NCI-H524 (cell line): ENCODE measurements at places on chromosomes 4 and X.

DNA sequence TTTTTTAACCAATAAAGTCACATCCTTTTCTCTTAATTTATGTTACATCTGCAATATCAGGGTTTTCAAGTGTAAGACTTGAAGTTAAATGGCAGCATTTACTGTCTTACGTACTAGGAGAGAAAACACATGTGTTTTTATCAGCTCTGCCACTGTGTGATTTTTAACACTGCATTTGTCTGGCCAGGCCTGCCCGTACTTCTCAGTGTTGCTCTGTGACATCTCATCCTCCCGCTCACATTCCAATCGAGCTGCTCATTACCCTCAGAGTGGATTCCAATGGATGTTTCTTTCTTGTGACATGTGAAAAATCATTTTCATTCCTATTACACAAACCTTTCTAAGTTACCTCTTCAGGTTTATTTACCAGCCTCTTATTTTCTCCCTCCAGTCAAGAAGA, 420.3 kb downstream of the FAT4 start:
- DNase-seq = no peak

GRCh38 chrX:154473683-154474082, 5.4 kb downstream of the LAGE3 start:
- DNase-seq = no peak

GRCh38 chr4:25818876-25819275, 43.9 kb downstream of the SEL1L3 start:
- no peak for DNase-seq

- no peak for DNase-seq
Observed at GRCh38 chr4:158621729-158622128, 50.0 kb downstream of the C4orf46 start.

GRCh38 chr4:183638436-183638835, 20.5 kb downstream of the RWDD4 start:
- no peak for DNase-seq

GRCh38 chrX:12771445-12772069, 19.7 kb upstream of the PRPS2 start:
- no peak for DNase-seq

DNA sequence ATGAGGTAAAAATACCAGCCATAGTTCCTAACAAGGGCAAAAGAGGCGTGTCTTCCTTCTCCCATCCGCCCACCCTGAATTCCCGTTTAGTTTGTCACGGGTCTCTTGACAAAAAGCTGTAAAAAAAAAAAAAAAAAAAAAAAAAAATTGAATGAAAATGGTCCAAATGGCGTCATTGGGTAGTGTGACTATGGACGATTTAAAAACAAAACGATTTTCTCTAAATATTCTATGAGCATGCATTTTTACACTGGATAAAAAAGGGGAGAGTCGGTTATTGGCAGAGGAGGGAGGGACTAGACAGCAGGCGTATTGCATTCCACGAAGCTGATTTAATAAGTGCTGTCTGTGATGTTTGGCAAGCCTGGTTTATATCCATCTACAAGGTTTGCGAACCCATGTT, at the start of gene FAM133A:
Gene FAM133A, plus strand, starts transcription at position 338 of the 403 bp plus-strand sequence. CDS start 35,214 bp downstream, outside the sequence.
- DNase-seq = peak; percentile 49

GRCh38 chr4:40685300-40685699, 55.6 kb upstream of the RBM47 start:
- DNase-seq = no peak

- no peak for DNase-seq
Observed at GRCh38 chr4:74111306-74111975, 12.4 kb upstream of the CXCL2 start.

GRCh38 chr4:83708500-83709175, 172.7 kb downstream of the GPAT3 start:
- DNase-seq = no peak

- DNase-seq = no peak
Observed at GRCh38 chrX:71100581-71101505, 5.2 kb downstream of the FOXO4 start.

DNA sequence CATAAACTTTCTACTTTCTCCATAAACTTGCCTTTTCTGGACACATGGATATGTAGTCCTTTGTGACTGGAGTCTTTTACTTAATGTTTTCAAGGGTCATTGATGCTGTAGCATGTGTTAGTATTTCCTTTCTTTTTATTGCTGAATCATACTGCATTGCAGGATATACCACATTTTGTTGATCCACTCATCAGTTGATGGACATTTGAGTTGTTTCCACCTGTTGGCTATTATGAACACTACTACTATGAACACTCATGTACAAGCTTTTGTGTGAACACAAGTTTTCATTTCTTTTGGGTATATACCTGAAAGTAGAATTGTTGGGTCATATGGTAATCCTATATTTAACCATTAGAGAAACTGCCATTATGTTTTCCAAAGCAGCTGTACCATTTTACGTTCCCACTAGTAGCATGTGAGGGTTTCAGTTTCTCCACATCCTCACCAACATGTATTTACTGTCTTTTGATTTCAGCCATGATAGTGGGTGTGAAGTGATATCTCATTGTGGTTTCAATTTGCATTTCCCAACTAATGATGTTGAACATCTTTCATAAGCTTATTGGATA, 26.3 kb upstream of the GPM6B start:
- no peak for DNase-seq

- DNase-seq = no peak
Observed at GRCh38 chrX:24692305-24692704, 1.4 kb upstream of the POLA1 start.

- peak; percentile 45 for DNase-seq
Observed at GRCh38 chr4:54439831-54440243, 210.7 kb downstream of the PDGFRA start.

GRCh38 chr4:114654592-114654991, 56.0 kb downstream of the UGT8 start:
- DNase-seq = no peak

GRCh38 chr4:112231779-112232713, at the start of gene AP1AR:
AP1AR (plus strand) TSS chr4:112231787; CDS start chr4:112232092, 305 bp downstream.
- peak; percentile 75 for DNase-seq

GRCh38 chr4:111601671-111602070, 543.6 kb upstream of the FAM241A start:
- no peak for DNase-seq

DNA sequence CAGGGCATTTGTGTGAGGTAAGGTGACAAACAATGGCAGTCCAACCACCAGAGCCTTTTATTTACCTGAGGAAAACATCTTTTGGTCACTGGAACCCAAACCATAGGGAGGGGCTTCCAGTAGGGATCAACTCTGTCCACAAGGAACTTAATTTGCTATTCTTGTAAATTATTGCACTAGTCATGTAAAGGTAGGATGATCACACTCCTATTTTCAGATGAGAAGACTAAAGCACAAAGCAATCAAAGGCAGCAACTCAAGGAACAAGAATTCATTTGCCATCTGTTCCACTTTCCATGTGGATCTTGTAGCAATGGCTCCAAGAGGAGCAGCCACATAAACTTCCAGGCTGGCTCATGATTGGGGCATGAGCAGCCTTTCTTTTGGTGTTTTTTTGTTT, 35.3 kb downstream of the CD99L2 start:
- peak; percentile 32 for DNase-seq

DNA sequence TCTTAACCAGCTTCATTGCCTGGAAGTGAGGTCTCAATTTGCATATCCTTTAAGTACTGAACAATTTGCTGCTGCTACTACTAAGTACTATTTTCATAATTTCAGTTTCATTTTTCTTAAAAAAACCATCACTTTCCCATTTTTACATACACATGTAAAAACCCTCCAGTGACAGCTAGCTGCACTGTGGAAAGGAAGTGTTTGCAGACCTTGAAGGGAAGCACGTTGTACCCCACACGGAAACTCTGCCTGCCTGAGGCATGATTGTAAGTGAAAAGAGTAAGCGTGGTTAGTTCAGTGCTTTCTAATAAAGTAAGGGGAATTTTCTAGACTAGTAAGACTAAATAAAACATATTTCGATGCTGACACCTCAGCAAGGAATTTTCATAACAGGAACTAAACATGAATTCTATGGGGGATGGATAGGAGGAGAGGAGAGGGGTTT, 103.6 kb downstream of the RAPGEF2 start:
- no peak for DNase-seq

DNA sequence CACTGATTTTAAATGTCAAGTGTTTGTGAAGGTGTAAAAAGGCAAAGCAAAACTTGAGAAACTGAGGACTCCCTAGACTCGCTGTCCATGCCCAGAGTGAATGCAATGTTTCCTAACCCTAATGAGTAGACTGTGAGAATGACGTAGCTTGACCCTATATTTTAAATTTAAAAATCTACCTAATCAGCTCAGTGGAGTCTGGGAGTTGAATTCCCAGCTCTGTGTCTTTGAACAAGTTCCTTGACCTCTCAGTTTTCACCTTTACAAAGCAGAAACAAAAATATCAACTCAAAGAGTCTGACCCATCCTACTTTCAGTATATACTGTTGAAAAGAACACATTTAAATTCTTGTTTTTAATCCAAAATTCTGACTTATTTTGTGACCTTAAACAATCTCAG, 2.3 kb downstream of the FGA start:
- DNase-seq = no peak

GRCh38 chr4:10929818-10930217, 245.2 kb upstream of the CLNK start:
- DNase-seq = no peak

- no peak for DNase-seq
Observed at GRCh38 chr4:172692701-172693100, 475.9 kb upstream of the GALNT7 start.

GRCh38 chr4:9916937-9917336, 104.4 kb downstream of the SLC2A9 start:
- DNase-seq = no peak

DNA sequence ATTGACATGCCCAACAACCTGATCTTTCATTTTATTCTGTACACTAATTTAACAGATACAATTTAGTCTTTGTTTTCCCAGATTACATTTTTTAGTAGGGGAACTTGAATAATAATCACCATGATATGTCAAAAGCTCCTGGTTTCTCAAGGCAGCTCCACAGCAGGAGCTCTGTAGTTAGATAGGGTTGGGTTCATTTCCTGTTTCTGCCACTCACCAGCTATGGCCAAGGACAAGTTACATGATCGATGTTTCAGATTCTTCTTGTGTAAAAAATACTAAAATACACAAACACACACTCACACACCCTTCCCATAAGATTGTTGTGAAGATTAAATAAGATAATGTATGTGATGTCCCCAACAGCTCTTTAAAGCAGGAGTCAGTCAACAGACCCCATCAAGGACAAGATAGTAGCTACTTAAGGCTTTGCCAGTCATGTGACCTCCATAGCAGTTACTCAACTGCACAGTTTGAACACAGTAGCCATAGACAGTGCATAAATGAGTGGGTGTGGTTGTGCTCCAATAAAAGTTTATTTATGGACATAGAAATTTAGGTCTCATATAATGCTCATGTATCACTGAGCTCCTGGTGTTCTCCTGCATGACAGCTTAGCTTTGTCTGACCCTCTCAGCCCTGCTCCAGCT, 18.4 kb downstream of the GUCY1A1 start:
- DNase-seq = no peak

DNA sequence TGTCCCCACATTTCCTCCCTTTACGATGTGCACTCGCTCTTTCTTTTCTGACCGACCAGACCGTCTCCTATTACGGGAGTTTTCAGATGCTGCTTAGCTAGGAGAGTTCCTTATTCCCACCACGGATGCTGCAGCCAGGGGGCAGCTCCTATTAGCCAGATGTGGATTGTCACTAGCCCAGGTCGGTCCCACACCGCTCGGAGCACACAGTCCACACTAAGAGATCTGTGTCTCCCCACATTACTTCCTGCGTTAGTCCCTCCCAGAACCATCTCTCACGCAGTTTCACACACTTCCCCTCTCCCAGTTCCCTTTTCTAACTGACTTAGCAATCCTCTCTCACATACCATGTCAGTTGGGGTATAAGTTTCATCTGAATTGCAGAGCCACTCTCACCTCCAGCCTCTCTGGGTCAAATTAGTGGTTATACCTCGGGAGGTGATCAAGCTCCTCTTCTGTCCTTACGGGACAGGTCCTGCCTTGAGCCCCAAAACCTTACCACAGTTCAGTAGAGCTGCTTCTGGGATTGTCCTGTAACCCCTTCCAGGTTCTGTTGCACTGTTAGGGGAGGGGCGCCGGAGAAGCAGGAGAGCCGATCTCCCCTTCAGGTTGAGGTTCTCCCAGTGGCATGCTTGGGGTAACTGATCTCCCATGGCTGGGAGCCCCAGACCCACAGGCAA, 28.2 kb downstream of the SULT1E1 start:
- DNase-seq = no peak

GRCh38 chr4:8544282-8544681, 35.9 kb upstream of the GPR78 start:
- DNase-seq = no peak

DNA sequence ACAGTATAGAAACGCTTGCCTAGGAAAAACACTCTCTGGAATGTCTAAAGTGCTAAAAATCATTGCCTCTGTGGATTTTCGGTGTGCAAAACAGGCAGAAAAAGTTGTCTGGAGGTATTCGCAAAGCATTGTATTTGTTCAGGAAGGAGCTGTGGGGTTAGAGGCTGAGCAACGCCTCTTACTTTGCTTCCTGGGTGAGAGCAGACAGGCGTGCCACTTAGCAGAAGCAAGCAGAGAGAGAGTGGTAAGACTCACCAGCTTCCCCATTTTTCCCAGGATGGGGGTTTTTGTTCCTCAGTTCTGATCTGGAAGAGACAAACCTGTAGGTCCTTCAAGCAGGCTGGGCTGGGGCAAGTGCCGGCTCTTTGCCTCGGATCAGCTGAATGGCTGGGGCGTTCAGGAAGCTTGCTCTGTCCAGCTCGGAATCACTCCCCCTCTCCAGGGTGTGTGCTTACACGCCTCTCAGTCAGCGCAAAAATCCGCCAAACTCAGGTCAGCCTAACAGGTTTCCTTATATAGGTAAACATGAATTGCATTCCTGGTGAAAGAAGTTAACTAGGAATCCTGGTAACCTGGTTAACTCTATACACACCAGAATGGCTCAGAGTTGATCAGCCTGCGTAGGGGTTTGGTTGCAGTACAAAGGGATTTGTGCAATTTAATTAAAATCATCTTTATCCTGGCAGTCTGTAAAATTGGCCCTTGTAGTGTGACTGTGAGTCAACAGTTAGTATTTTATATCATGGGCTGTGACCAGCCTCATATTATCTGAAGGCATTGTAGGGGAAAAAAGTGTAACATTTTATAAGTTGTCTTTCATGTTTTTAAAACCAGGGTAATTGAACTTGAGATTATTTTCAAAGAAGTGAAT, 213.1 kb upstream of the MID1 start:
- DNase-seq = no peak

DNA sequence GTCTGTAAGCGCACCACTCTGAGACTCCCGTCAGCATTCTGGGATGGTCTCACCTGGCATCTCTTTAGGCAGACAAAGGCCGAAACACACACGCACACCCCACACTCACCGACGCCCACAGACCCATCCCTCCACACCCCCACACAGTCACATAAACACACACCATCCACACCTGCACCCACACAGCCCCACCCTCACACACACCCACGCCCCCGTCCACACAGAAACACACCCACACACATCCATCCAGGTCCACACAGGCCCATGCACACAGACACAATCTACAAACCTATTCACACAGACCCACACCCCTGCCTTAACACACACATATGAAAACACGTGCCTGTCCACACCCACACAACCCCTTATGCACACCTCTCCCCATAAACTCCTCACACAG, 9.2 kb upstream of the HMX1 start:
- no peak for DNase-seq
